CD8-positive, alpha-beta memory T cell (primary cell): ENCODE measurements at places on chromosomes 1 and 21. TPM values are rescaled to one million over a fixed set of nuclear protein-coding genes. Genes with fewer than 3 reads are reported as not detected.

DNA sequence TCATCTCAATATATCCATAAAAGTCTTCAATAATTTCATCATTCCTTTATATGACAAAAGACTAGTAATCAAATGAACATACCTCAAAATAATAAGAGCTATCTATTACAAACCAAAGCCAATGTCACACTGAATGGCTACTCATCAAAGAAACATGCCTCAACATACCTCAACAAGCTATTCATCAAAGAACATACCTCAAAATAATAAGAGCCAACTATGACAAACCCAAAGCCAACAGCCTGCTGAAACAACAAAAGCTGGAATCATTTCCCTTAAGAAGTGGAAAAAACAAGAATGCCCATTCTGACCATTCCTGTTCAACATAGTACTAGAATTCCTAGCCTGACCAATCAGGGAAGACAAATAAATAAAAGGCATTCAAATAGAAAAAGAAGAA lies 1373.7 kb downstream of the BRINP3 start:
- no peak overlapping the region for H3K27ac ChIP-seq
- no peak overlapping the region for H3K4me3 ChIP-seq
- H3K27me3 ChIP-seq = no peaks in the 10 kb centered on the region
- H3K36me3 ChIP-seq = no peaks in the 10 kb centered on the region
- no peaks in the 10 kb centered on the region for H3K4me1 ChIP-seq

DNA sequence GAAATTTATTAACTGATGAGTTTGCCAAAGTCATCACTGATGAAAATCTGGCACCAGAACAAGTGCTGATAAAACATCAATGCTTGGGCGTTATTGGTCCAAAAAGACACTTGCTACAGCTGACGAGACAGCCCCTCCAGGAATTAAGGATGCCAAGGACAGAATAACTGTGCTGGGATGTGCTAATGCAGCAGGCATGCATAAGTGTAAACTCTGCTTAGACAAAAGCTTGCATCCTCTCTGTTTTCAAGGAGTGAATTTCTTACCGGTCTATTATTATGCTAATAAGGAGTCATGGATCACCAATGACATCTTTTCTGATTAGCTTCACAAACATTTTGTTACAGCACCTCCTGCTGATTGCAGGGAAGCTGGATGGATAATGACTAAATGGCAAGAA lies 402.0 kb downstream of the LTN1 start:
- no peaks in the 10 kb centered on the region for H3K27me3 ChIP-seq
- H3K4me1 ChIP-seq = no peaks in the 10 kb centered on the region
- no peak overlapping the region for H3K27ac ChIP-seq
- DNase-seq = no peak

DNA sequence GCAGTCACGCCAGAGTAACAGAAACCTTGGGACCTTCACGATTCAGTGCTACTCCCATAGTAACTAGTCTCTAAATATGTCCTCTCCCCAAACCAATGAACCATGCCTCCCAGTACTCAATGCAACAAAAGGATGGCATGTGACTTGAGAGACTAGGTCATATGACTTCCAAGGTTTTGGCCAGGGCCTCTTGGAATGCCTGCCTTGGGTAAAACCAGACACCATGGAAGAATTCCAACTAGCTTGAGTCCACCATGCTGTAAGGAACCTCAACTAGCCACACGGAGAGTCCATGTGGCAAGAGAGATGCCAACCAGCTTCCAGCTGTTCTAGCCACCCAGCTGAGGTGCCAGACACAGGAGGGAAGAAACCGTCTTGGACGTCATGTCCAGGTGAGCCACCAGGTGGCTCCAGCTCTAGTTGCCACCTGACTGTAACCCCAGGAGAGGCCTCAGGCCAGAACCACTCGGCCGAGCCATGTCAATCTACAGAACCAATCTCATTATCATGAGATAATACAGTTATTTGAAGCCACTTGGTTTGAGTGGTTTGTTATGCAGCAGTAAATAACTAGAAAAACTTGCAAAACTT lies 115.0 kb downstream of the SYF2 start:
- H3K36me3 ChIP-seq = no peaks in the 10 kb centered on the region
- peaks cover 9% of the 10 kb centered on the region for H3K4me1 ChIP-seq
- H3K27ac ChIP-seq = no peak overlapping the region
- H3K4me3 ChIP-seq = no peak overlapping the region
- no peak for DNase-seq

Gene PARS2
- polyA plus RNA-seq = 3.2 TPM

Gene ZNHIT6
- 17.5 TPM for polyA plus RNA-seq

Gene CCDC185
- not detected for polyA plus RNA-seq
